ENCODE measurements at places on chromosomes 5 and 9.

GRCh38 chr5:43309637-43310036, 3.6 kb downstream of the HMGCS1 start:
- DNase-seq, result no peak

DNA sequence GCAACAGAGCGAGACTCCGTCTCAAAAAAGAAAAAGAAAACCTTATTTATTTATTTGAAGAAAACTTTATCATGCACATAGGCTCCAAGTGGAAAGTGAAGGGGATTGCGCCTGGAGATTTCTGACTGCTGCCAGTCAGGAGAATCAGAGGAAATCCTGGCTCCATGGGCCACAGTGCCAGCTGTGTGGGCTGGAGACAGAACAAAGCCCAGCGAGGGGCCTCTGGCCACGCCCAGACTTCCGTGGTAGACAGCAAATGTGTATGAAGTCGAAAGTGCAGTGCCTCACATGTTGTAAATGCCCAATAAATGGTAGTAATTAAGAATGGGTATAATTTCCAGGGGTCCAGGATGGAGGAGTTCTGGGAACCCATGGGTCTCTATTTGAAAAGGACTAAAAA, 75.8 kb upstream of the WWC1 start:
- no peak for DNase-seq

DNA sequence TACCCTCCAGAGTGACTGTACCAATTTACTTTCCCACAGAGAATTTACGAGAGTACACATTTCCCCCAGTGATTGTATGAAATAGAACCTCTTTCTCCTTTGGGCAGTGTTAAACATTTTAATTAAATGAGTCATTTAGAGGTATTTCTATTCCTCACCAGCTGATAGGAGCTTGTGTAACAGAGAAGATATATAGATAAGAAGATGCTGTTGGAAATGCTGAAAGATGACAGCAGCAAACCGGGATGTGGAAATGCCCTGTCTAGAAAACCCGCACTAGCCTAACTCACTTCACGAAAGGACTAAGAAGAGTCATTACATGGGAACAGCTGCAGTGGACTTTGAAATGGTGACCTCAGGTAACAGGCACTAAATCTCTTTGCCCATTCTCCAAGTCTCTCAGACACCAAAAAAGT, 68.3 kb downstream of the LPAR1 start:
- DNase-seq, result no peak

- DNase-seq, result no peak
Measured at GRCh38 chr5:97499605-97500004, 316.6 kb upstream of the RIOK2 start.

- no peak for DNase-seq
Measured at GRCh38 chr5:172156541-172156994, 31.5 kb downstream of the STK10 start.

DNA sequence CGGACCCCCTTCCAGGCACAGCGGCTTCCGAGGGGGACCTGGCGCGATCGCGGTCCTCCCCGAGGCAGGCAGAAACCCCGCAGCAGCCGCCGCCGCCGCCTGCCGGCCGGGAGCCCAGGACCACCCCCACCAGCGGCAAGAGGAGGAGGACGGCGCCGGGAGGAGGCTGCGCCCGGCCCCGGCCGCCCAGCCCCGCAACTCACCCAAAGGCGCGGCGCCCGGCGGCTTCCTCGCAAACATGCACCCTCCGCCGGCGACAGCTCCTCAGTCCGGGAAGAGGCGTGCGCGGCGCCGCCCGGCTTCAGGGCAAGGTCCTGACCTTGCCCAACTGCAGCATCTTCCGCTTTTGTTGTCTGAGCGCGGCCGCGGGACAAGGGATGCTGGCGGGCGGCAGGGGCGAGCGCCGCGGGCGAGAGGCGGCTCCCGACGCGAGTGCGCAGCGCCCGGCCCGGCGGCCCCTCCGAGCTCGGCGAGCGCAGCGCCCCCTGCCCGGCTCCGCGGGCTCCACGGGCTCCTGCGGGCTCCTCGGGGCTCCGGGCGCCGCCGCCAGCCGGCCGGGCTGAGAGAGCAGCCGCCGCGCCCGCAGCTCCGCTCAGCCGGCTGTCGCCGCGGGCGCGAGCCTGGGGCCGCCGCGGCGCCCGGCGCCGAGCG, 507 bp downstream of the CTNND2 start:
- DNase-seq, result no peak

GRCh38 chr9:4287886-4288588, 11.8 kb downstream of the GLIS3 start:
- no peak for DNase-seq

All from stimulated activated CD4-positive, alpha-beta T cell treated with anti-CD3 and anti-CD28 coated beads, Interleukin-15, amount 100 ng/mL, for 48 hours (primary cell).